ENCODE measurements at places on chromosomes 6 and 20.

GRCh38 chr6:170143401-170144150 lies 147.3 kb downstream of the DLL1 start:
- DNase-seq: no peak

GRCh38 chr6:219019-219570 lies 73.2 kb upstream of the DUSP22 start:
- DNase-seq: no peak

GRCh38 chr20:35871259-35871771 lies 83.0 kb downstream of the SCAND1 start:
- DNase-seq: no peak

DNA sequence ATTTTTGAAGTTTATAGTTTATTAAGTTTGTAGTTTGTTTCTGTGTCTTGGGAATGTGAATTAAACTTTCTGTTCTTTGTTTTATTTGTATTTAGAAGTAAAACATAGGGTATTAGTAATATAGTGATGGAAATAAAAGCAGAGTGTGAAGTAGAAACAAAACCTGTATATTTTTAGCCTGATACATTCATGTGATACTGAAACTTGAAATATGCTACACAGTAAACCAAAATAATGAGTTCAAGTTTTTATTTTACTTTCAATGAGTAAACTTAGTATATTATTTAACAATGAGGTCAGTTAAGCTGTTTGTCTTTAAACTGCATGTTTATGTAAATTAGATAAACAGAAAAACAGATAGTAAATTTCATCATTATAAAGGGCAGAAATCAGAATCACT lies 1592.6 kb downstream of the GRIK2 start:
- DNase-seq: no peak

- no peak for DNase-seq
Measured at GRCh38 chr20:2151858-2152281, 50.2 kb downstream of the STK35 start.

DNA sequence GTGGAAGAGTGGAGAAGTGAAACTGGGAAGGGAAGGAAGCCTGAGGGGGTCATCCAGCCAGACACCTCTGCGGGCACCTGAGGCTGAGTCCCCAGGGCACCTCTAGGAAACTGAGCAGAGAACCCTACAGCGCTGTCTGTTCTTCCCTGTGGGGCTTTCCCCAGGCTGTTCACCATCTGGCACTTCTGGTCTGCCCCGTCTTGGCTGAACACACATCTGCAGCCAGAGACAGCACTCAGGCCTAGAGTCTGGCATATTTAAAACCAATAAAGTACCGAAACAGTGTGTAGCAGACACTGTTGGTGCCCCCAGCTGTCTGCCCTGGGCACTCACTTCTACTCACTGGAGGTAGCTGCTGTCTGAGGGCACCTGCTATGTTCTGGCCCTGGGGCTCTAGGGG lies 9.4 kb upstream of the ARFGEF2 start:
- DNase-seq: no peak

GRCh38 chr20:32067234-32067821 lies 15.3 kb downstream of the HCK start:
- no peak for DNase-seq

DNA sequence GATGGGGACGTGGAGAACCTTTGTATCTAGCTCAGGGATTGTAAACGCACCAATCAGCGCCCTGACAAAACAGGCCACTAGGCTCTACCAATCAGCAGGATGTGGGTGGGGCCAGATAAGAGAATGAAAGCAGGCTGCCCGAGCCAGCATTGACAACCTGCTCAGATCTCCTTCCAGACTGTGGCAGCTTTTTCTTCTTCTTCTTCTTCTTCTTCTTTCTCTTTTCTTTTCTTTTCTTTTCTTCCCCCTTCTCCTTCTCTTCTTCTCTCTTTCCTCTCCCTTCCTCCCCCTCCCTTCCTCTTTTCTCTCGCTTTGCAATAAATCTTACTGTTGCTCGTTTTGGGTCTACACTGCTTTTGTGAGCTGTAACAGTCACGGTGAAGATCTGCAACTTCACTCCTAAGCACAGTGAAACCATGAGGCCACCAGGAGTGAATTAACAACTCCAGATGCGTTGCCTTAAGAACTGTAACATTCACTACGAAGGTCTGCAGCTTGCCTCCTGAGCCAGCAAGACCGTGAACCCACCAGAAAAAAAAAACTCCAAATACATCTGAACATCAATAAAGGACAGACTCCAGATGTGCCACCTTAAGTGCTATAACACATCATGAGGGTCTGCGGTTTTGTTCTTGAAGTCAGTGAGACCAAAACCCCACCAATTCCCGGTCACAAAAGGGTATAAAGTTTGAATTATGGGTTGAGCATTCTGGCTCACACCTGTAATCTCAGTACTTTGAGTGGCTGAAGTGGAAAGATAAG lies 19.6 kb upstream of the SERPINB1 start:
- DNase-seq: no peak

- DNase-seq: no peak
Measured at GRCh38 chr20:12086359-12086758, 168.7 kb downstream of the BTBD3 start.

DNA sequence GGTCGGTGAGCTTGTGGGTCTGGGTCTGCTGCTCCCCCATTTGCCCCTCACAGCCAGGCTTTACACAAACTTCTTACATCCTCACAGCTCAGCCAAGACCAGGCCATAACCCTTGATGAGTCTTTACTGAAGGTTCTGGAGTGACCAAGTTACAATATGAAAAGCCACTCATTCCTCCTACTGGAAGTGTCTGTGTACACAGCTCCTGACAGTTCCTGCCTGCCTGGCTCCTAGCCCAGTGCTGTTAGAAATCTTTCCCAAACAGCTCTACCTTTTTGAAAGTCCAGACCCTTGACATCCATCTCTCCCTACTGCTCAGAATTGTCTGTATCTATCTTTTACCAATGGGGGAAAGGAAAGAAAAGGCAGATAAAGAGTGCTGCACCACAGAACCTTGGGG lies 106.9 kb downstream of the PAX1 start:
- no peak for DNase-seq

GRCh38 chr6:96755096-96755495 lies 82.2 kb downstream of the GPR63 start:
- DNase-seq: no peak

GRCh38 chr20:2301164-2301622 lies 5.4 kb downstream of the TGM3 start:
- no peak for DNase-seq

DNA sequence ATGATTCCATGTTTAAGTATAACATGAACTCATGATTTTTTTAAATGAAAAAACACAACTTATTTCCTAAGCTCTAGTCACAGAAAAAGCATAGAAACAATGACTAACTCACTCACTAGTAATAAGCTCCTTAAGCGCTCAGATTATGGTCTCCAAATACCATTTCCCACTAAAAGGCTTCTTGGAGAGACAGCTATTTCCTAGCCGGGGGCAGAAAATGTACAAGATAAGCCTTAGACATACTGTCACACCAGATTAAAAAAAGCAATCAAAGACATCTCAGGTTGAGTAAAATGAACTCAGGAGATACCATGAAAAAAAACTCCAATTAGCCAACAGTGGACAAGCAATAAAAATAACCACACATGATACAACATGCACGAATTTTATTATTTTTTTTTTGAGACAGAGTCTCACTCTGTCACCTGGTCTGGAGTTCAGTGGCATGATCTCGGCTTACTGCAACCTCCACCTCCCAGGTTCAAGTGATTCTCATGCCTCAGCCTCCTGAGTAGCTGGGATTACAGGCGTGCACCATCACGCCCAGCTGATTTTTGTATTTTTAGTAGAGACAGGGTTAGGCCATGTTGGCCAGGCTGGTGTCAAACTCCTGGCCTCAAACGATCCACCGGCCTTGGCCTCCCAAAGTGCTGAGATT lies 14.9 kb downstream of the SRPK1 start:
- DNase-seq: no peak

GRCh38 chr6:112300896-112301295 lies 46.2 kb upstream of the RFPL4B start:
- no peak for DNase-seq

GRCh38 chr20:24164360-24164759 lies 175.8 kb upstream of the GGTLC1 start:
- no peak for DNase-seq

DNA sequence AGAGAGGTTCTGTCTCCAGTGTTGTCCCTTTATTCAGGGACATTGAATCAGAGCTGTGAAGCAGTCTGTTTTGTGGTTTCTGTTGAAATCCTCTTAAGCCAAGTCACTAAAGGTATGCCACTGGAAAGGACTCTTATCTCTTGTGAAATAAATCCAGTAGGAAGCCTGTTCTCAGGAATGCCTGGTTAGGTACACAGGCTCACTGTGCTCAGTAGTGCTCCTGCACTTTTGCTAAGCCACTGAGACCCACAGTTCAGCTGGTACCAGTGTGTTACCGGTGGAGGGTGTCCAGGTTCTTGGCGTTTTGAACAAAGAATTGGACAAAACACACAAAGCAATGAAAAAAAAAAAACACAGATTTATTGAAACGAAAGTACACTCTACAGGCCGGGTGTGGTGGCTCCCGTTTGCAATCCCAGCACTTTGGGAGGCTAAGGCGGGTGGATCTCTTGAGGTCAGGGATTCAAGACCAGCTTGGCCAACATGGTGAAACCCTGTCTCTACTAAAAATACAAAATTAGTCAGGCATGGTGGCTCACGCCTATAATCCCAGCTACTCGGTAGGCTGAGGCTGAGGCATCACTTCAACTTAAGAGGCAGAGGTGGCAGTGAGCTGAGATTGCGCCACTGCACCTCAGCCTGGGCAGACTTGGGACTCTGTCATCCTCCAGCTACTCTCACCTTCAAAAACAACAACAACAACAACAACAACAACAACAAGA lies 186.1 kb downstream of the JARID2 start:
- no peak for DNase-seq

DNA sequence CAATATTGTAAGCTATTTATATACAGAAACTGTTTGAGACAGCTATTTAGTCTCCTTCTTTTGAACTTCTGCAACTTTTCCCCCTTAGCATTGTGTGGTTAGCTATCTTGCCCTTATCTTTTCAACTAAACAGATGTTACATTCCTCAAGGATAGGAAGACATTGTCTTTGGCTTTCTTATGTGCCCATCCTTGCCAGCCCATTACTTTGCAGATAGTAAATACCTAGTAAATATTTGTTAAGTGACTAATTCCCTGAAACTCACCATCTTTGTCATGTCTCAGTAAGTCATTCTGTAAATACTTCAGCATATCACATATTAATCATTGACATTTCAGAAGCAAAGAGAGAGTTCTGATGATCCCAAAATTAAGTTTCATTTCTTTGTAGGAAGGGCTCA lies 69.1 kb upstream of the FLRT3 start:
- no peak for DNase-seq

- DNase-seq: no peak
Measured at GRCh38 chr6:113361014-113361645, 496.0 kb upstream of the MARCKS start.

GRCh38 chr20:1654996-1655395 lies 2.6 kb downstream of the SIRPG start:
- DNase-seq: no peak

- DNase-seq: no peak
Measured at GRCh38 chr20:4064144-4064909, 49.0 kb upstream of the RNF24 start.

DNA sequence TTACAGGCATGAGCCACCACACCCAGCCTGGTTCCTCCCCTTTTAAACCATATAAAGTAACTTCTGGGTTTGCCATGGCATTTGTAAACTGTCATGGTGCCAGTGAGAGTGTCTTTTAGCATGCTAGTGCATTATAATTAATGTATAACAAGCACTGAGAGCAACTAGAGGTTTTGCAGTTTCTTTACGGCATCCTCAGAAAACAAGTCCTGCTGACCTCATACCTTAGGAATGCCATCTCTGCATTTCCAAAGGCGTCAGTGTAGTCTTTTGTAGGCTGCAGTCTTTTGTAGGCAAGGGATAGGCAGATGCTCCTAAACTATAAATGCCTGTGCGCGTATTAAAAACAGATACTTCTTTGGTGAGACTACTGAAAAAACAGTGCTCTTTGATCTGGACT lies 75.0 kb upstream of the EZR start:
- no peak for DNase-seq

DNA sequence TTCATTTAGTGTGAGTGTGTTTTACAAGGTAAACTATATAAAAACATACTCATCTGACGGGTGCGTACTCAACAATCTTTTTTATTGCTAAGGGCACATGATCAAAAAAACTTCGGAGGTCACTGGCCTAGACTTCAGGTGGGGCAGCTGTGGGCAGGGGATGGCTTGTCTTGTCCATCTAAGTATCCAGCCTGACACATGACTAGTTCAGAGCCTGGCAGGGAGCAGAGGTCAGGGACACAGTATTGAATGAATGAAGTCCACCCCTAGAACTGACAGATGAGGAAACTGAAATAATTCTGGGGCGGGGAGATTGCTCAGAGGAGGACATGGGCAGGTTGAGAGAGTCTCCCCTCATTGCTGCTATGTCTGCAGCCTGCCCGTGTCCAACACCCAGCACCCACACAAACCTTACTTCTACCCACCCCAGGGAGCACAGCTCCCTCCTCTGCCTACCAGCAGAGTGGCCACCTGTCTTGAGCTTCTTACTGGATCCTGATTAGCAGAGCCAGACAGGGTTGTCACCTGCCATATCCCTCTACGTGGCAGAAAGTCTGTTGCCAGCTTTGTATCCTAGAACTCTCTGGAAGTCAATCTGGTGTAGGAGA lies 48.9 kb downstream of the MRPL14 start:
- no peak for DNase-seq

DNA sequence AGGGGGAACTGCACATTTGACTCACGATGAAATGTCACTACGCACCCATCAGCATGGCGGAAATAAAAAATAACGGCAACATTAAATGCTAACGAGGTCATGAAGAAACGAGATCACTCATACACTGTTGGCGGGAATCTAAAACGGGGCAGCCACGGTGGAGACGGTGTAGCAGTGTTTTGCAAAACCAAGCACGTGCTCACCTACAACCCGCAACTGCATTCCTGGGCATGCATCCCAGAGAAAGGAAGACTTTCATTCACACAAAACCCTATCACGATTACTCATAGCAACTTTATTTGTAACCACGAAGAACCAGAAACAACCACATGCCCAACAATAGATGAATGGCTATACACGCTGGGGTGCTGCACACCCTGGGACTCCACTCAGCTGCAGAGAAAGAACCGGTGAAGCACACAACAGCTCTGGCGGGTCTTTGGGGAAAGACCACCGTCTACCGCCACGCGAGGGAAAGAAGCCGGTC lies 77.0 kb downstream of the YTHDF1 start:
- no peak for DNase-seq

All from stimulated activated CD8-positive, alpha-beta memory T cell treated with anti-CD3 and anti-CD28 coated beads, Interleukin-15, amount 100 ng/mL, for 48 hours (primary cell).